Naive thymus-derived CD8-positive, alpha-beta T cell (primary cell): ENCODE measurements at places on chromosomes 13 and 19.

GRCh38 chr13:20776751-20777150 lies 3.0 kb upstream of the EEF1AKMT1 start:
- DNase-seq: no peak

DNA sequence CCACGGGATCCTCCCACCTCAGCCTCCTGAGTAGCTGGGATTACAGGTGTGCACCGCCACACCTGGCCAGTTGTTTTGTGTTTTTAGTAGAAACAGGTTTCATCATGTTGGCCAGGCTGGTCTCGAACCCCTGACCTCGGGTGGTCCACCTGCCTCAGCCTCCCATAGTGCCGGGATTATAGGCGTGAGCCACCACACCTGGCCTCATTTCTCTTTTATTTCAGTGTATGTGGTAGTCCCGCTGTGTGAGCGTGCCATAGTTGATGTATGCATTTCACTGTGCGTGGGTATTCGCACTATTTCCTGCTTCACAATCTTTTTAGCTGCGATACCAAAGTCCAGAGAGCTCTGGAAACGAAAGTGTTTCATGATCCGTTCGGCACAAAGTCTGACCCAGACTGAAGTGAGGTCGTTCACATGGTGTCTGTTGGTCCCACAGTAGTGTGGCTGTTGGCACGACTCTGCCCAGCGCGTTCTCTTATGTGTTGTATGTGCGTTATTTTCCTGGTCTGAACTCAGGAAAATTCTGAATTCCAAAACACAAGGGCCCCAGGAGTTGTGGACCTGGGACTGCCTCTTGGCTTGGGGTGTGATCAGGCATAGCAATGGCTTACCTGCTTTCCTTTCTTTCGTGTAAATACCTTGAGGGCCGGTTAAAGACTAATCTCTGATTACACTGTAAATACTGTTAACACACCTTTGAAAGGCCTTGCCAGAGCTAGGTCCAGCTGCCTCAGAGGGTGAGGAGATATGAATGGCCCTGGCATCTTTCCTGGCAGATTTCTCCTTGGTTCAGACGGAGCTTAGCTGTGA lies 8.6 kb downstream of the EPN1 start:
- no peak for DNase-seq

DNA sequence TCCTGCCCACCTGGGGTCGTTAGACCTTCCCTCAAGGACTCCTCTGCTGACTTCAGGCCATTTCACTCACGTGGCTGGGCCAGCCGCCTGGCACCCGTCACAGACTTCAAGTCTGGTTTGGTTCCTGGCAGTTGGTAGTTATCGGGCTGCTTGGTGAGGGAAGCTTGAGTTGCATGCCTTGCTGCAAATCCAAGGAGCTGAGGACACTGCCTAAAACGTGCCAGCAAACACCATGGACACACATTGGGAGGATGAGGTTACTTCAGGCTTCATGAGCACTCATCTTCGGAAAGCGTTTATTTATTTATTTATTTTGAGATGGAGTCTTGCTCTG lies 2.6 kb downstream of the GPI start:
- DNase-seq: no peak

DNA sequence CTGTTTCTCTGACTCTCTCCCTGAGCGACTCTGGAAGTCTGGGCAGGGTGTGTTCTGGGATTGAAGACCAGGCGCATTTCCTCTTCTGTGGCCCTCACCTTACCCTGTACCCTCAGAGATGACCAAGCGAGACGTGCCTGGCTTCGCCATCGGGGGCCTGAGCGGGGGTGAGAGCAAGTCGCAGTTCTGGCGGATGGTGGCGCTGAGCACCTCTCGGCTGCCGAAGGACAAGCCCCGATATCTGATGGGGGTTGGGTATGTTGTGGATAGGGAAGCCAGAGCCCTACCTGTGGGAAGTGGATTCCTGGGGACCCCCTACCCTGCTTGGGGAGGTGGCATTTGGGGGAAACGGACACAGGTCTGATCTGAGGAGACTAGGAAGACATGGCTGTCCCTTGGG lies 5.8 kb upstream of the DNM2 start:
- DNase-seq: no peak

DNA sequence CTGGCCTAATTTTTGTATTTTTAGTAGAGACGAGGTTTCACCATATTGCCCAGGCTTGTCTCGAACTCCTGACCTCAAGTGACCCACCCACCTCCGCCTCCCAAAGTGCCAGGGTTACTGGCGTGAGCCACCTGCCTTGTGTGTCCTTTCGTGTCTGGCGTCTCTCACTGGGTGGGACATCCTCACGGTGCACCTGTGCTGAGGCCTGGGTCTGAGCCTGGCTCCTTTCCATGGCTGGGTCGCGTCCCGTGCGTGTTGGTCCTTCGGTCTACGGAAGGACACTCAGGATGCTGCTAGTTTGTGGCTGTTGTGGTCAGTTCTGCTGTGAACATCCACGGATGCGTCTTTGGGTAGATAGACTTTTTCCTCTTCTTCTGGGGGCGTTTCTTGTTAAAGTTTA lies 19.6 kb downstream of the PIAS4 start:
- DNase-seq: no peak

DNA sequence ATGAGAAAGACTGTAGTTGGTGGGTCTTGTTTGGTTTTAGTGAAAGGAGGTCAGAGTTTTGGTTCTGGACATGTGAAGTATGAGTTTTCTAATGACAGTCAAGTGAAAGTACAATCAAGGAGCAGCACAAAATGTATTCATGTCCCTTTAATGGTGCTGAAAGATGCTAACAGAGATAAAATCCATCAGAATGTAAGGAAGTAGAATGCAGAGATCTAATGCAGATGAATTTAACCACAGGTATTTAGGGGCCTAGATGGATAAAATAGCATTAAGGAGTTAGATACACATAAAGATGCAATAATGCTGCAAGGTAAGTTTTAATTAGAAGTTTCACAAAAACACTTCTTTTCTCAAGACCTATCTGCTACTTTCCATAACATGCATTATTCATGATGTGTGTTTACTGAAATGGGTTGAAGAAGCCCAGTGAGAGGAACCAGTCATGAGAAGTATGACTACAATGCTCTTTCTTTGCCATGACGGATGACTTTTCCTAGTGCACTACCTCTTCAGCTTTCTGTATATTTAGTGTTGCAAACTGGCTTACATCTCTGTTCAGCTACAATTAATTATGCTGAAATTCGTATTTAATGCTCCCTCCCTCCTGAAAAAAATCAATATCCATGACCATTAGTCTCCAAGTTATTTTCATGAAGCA lies 222.9 kb upstream of the HTR2A start:
- DNase-seq: no peak

DNA sequence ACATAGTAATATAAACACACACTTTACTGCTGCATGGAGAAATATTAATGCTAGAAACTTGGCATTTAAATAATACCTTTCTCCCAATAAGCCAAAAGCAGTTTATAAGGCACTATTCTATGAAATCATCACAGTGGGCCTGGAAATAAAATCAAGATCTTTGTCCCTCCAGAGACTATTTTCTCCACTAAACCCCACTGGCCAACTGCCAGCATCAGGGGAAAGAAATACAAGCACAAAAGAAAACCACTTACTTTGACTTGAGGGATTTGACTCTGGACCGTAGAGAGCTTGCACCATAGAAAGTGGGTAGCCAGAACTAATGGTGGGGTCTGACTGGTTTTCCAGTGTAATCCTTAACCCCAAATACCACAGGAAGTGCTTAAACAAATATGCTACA lies 71.9 kb downstream of the DCLK1 start:
- no peak for DNase-seq

DNA sequence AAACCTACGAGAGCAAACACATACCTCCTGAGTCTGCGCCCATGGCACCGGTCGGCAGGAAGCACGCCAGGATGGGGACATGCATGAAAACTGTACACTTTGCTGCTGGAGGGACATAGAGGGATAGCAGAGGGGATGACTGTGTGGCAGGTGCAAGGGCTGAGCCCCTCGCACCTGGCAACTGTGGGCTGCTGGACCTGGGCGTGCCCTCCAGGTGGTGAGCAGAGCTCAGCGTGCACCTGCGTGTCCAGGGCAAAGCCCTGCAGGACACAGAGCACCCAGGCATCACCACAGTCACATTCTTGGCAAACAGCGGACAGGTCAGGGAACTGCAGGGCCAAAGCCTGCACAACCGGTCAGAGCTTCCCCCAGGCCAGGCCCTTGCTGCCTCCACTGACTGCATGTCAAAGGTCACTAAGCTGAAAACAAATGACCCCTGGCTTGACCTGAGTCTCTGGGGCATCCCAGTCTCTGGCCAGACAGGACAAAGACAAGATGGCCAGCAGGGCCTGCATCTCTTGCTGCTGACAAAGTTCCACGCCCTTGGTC lies 9.0 kb upstream of the ISYNA1 start:
- DNase-seq: no peak

DNA sequence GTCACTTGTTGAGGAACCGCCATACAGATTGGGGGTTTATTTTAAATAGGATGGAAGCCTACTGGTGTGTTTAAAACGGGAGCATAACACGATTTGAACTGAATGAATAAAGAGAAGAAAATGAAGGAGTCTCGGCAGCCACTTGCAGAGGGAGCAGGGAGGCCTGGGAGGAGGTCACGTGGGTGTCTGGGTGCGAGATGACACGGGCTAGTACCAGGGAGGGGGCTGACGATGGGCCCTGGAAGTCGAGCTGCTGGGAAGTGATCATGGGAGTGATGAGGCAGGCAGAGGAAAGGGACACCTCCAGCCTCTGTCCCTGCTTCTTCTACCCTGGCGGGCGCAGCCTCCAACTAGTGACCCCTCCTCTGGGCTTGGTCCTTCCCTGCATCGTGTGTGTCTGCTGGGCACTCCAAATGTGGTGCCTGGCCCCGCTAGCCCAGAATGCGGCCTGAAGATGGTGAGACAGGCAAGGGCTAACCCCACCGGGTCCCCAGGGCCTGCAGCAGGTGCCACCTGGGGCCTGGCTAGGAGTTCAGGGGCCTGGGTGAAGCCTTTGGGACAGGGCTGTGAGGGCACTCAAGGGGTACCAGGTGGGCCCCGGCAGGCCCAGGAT lies 35.5 kb downstream of the CRTC1 start:
- no peak for DNase-seq

GRCh38 chr13:102900193-102900608 lies 54.4 kb downstream of the ERCC5 start:
- no peak for DNase-seq

DNA sequence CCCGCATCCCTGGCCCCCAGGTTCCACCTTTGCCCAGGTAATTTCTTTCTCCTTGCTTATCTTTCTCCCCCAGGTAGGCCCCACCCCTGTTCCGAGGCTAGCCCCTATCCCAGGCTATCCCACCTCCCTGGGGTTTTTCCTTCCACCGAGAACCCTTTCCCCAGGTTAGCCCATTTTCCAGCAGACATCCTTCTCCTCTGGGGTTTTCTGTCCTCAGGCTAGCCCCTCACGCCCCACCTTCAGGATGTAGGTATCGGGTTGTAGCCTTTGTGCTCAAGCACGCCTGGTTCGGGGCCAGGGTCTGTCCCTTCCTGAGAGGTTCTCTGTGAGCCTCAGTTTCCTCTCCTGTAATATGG lies 837 bp downstream of the FSD1 start:
- DNase-seq: no peak

GRCh38 chr13:33493672-33494365 lies 208.3 kb upstream of the STARD13 start:
- no peak for DNase-seq

GRCh38 chr13:76231522-76232167 lies 595.5 kb downstream of the LMO7 start:
- no peak for DNase-seq

GRCh38 chr19:43476606-43477005 lies 11.2 kb upstream of the LYPD3 start:
- no peak for DNase-seq

- no peak for DNase-seq
These were observed 79.1 kb downstream of the STARD13 start for GRCh38 chr13:33206425-33206824.
